ENCODE measurements at places on chromosomes 16 and 17.
A peak's percentile ranks its signal among the peaks of the same experiment; 100 is the strongest.

DNA sequence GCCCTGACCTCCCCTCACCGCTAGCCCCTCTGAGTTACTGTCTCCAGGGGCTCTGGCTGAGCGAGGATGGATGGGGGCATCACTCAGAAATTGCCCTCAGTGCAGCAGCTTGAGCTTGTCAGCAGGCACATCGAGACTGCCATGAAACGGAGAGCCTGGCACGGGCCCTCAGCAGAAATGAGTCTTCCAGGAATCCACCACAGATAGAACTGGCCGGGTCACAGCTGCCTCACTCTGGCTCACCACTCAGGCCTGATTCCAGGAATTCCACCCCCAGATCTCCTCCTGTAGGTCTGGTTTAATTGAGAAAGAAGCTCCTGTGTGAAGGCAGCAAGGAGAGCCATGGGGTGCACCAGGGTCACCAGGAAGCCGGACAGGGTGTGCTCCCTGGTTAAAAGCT is 85.5 kb downstream of the GSG1L start:
- DNase-seq: no peak

- no peak for DNase-seq
Observed at GRCh38 chr16:25228372-25228771, 11.6 kb downstream of the AQP8 start.

- peak; percentile 33 for DNase-seq
Observed at GRCh38 chr16:56311208-56312027, 113.9 kb downstream of the AMFR start.

GRCh38 chr17:73203135-73203787 is 10.4 kb downstream of the COG1 start:
- peak; percentile 47 for DNase-seq

DNA sequence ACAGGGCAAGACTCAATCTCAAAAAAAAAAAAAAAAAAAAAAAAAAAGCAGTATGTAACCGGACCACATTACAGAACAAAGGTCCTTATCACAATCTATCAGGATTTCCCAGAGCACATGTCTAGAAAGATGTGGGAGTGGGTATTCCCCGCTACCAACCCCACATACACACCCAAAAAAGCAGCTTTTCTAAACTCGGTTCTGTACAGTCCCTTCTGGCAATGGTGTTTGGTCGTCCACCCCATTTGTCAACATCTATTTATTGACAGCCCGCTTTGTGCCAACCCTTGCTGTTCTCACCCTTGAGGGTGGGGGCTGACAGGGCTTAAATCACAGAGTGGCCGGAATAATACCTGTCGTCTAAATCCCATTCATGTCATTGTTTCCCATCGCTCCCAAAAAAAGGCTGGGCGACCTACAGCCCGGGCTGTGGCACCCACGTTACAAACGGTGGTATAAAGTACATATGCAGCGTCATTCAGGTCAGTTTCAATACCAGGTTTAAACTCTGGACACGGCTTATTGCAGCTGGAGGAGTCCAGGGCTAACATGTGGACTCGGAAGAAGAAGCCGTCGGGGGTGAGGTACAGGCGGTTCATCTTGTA is 3.6 kb downstream of the C17orf58 start:
- peak; percentile 74 for DNase-seq

DNA sequence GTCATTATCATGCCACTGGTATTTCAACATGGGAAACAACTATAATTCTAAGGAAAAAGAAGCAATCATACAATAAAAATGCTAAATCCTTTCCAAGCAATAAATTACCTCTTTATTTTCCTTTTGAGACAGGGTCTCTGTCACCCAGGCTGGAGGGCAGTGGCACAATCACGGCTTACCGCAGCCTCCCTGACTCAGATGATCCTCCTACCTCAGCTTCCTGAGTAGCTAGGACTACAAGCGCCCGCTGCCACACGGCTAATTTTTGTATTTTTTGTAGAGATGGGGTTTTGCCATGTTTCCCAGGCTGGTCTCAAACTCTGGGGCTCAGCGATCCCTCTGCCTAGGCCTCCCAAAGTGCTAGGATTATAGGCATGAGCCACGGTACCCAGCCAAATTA is 24.1 kb downstream of the CNOT1 start:
- DNase-seq: no peak

- DNase-seq: no peak
Observed at GRCh38 chr17:31295489-31295871, 1.6 kb downstream of the OMG start.

DNA sequence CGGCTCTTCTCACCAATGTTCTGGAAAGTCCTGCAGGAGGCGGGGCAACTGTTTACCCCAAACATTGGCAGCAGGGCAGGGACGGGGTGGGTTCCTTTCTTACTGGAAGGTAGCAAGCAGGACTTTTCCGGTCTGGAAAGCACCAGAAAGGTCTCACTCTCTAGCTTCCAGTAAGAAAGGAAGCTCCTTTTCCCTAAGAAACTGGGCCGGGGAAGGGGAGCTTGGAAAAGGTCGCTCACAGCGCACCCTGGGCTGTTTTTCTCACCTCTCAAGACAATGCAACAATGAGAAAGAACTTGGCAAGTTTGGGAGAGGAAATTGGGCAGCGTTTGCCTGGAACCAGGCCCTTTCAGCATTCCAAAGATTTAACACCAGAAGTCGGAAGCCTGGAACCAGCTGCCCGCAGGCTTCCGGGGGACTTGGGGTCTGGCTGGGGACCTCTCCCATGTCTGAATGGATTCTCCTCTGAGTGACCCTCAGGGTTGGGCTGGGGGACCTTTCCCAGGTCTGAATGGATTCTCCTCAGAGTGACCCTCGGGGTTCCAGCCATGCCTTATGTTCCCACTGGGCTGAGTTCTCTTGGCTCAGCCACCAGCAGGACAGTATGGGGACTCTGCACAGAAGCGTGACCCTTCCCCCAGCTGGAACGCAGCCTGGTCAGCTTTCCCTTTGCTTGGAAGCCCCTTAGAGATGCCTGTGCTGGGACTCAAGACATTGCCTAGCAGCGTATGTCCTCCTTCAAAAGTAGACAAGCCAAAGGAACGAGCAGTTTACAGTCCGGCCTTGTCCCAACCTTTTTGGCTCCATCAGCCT is 166.5 kb upstream of the PLCG2 start:
- DNase-seq: no peak

DNA sequence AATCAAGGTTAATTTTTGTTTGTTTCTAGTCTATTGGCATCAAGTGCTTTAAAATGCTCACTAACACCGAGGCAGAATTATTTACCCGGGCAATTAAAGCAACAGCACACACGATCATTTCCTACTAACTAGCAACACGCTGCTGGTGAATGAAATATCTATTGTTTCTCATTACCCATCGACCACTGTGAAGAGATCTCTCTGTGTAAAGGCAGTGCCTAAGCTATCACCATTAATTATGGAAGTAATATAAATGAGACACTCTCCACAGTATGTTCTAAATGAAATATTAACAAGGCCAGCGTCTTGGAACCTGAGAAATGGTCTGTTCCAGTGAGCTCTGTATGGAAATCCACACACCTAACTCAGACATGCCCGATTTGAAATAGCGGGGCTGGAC is 397.6 kb downstream of the MAF start:
- DNase-seq: no peak

- DNase-seq: no peak
Observed at GRCh38 chr17:68368387-68368786, 77.1 kb downstream of the ARSG start.

DNA sequence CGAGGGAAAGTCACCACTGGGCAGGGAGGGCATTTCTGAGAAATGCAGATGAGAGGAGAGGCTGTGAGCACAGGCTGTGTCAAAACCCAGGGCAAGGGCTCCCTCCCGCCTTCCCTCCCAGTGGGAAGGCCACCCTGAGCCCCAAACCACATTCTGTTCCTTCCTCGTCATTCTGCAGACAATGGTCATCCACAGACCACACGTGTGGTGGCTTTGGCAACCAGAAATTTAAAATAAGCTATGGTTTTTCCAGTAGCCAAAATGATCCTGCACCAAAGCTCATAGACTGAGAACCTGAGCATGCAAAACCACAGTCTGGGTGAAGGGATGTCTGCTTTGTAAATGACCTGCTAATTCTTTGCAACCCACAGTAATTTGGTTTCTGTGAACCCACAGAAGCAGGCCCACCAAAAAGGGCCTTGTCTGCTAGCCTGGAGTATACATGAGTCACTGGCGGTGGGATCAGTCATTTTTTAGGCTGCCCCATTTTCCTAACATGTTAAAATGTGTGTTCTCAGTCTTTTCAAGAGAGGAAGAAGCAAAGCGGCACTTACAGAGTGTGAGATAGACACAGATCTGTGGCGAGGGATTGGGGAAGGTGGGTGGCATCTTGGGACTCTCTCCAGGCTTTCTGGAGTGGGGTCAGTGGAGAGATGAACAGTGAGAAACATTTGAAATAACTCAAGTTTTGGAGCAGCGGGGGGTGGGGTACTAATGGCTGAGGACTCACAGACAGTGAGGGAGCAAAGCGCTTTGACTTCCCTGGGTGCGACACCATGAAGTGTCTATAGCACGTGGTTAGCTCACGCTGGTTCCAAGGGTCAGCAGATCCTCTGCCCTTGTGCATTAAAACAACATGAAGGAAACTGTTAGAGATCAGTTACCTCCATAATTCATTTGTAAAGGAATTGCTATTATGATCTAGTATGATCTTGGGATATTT is 20.5 kb downstream of the GRB7 start:
- peak; percentile 71 for DNase-seq

DNA sequence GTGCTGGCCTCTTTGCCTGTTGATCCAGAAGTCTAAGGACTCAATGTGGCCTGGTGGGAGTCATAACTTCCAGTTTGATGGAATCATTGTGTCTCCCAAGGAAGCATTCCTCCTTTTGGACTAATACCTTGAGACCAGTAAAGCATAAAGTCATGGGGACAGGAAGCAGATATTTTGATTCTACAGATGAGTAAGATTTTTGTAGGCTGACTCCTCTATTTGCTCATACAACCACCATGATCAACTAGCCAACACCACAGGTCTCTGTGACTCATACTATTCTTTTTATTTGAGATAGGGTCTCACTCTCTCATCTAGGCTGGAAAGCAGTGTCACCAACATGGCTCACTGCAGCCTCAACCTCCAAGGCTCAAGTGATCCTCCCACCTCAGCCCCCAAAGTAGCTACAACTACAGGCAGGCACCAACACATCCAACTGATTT is 6.2 kb downstream of the MT2A start:
- no peak for DNase-seq

GRCh38 chr16:13634959-13635358 is 285.0 kb upstream of the ERCC4 start:
- no peak for DNase-seq

GRCh38 chr16:363110-363765 is 7.1 kb downstream of the MRPL28 start:
- DNase-seq: no peak

DNA sequence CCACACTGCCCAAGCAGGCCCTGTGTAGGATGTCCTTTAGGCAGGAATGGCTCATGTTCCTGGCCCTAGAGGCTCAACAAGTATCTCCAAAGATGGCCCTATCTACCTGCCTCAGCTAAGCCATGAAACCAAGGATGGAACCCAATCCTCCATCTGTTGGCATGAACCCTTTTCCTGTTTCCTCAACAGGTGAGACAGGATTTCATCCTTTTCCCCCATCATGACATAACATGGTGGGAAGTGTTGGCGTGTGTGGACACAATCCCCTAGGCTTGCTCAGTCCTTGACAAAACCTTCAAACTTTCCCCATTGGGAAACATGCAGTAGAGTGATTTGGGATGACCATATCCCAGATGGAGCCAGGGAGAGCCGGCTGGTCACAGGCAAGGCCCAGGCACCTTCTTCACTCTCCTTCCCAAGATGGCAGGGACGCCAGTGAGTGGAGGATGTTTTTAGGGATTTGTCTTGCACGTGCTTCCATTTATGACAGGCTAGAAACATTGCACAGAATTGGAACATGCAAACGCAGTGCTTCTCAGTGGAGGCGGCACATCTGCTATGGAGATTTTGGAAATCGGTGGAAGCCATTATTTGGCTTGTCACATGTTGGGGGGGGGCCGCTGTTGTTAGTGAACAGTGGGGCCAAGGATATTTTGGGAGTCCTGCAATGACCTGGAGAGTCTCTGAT is 77.0 kb downstream of the MYH11 start:
- no peak for DNase-seq

DNA sequence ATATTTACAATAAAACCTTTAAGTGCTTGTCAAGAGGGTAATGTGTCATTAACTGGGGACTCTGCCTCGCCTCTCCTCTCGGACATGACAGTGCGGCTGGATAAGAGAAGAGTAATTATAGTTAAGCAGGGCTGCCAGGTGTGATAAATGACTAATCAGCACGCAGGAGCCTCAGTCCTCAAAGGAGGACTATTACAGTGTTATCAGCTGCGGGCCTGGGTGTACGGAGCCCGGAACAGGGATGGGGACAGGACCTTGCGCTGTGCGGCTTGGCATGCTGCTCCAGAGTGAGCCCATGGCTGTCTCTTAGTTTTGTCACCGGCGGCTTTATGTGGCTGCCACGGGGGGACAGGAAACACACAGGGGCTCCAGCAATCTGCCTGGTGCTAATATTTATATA is 607.2 kb downstream of the MAF start:
- no peak for DNase-seq

DNA sequence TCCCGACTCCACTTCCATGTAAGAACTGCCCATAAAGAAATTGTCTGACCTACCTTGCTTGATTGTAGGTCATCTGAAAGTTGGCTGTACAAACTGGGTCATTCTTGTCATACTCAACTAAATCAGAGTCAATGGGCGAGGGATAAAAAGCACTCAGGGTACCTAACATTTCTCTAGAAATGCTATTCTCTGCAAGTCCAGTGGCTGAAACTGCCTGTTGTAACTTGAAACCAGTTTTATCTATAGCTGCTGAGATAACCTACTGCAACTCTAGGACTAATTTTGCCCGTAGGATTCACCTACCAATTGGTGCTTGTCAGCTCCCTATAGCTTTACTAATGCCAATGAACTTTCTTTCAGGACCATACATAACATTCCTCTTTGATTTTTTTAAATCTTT is 100.1 kb upstream of the GRIN2A start:
- DNase-seq: no peak

- DNase-seq: no peak
Observed at GRCh38 chr16:2762711-2763110, 10.3 kb downstream of the SRRM2 start.

DNA sequence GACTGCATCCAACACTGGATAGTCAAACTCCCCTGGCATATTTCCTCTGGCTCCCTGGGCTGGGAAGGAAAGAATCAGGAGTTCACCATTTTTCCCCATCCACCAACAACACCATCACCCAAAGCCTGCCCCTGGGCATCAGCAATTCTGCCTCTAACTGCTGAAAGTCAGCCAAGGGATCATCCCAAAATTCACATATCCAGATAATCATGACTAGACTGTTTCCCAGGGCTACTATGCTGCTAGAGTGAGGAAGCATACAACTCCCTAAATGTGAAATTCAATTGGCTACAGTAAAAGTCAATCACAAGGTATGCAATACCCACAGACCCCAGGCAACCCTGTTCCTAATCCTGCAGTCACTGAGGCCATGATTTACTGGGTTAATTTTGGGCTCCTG is 230.6 kb downstream of the C16orf95 start:
- DNase-seq: no peak
